Activated T-helper 1 cell treated with anti-CD3 and anti-CD28 coated beads, Interleukin-2, amount 50 U/mL, for 16 hours (primary cell): ENCODE measurements at places on chromosomes 13 and 19.
A peak's percentile ranks its signal among the peaks of the same experiment; 100 is the strongest.

DNA sequence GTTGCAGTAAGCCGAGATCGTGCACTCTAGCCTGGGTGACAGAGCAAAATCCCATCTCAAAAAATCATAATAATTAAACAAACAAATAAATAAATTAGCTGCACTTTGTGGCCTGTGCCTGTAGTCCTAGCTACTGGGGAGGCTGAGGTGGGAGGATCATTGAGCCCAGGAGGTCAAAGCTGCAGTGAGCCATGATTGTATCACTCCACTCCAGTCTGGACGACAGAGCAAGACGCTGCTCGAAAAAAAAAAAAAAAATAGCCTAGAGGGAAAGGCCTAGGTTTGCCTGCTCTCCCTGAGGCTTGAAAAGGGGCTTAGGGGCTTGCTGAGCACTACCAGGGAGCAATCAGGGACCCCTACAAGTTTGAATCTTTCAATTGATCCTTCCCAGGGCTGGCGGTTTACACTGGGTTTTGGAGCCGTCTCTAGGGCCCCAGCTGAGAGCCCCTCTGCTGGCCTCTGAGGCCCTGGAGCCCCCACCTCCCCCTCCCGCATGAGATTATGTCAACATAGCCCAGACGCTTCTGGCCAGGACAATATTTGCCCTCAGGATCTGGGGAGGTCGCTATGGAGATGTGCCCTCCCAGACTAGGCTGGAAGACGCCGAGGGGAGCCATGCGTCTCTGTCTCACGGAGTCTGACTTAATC, 10.4 kb upstream of the GIPR start:
- no peak for DNase-seq

DNA sequence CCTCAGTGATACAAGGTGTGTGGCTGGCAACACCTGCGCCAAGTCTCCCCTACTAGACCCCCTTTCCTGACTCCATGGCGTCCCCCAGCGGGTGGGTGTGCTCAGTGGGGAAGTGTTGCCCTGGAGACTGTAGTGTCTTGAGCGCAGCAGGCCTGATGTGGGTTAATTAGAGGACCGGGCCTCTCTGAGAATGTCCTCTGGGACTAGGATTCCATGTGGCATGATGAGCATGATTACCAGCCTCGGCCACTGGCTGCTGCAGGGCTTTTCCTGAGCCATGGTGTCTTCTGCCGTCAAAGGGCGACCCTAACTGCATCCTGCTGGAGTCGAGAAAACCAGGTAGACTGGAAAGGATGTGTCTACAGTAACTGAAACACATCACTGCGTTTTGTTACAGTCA, 28.1 kb downstream of the MICOS13 start:
- no peak for DNase-seq

DNA sequence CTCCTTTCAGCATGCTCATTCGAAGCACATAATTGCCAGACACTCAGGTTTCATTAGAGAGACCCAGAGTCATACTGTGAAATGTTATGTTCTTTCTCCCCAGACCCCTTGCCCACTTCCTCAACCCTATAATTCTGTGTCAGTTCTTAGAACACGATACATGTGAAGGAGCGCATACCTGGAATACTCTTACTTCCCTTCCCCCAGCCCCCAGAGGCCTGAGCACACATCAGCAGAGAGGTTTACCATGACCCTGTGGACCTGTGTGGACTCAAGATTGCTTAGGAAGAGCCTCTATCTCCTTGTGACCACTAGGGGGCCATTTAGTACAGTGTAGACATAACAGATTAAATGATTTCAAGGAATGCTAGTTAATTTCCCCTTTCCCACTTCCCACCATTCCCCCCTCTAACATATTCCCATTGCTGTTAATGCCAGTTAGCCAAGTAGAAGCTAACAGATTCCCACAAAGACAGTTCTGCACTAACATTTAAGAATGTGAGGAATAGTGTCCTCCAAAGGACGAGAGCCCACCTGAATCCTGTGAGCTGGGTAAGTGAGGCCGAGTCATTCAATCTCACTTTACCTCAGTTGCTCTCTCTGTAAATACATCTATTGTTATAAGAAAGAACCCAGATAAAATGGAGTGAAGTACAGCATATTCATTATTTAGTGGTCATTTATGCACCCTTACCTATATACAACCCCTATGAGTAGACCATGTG, 154.2 kb upstream of the MAB21L1 start:
- DNase-seq: no peak

GRCh38 chr13:40664350-40665125, 1.9 kb downstream of the FOXO1 start:
- DNase-seq: peak; percentile 38

GRCh38 chr13:33577007-33577406, 240.9 kb upstream of the RFC3 start:
- DNase-seq: no peak

DNA sequence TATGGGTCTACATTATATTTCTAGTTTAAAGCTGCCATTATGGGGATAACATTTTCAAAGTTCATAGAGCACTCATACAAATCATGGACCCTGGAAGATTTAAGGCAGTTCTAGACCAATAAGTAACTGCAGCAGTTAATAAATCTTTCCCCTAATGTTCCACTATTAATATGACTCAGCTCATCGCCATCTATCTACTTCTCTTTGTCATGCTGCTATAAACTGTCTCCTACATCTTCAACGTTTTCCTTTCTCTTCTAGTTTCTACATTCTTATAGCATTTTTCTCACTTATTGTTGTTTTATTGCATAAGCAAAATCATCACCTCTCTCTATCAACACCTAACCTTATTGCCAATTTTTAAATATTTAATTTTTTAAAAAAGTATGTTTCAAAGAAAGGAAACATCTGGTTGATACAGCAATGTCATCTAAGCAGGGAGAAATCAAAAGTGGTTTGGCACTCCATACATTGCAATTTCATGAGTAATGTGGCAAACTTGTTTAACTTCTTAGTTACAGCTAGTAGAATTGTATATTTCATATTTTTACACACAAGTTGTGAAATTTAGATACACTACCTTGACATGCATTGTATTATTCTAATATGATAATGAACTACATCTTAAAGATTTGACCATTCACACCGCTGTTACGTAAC, 1500.4 kb upstream of the MIR17HG start:
- DNase-seq: no peak
